Esophagus squamous epithelium (tissue), 5 donors: ENCODE measurements at places on chromosomes 7 and 10.

DNA sequence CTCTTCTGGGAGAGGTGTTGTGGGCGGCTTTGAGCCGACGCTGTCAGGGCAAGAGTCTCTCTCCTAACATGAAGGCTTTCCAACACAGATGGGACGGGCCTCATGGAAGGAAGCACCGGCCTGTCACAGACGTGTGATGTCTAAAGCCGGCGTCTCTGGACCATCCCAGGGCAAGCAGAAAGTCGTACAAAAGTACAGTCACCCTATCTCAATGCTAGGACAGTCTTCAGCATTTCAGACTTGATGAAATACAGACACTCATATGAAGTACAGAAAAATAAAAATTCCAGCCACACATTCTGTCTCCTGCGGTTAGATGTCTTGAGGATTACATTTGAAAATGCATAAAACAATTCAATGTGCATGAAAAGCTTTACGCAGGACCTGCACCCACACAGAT lies 30.6 kb downstream of the CYP2W1 start:
- DNase-seq: no peak

DNA sequence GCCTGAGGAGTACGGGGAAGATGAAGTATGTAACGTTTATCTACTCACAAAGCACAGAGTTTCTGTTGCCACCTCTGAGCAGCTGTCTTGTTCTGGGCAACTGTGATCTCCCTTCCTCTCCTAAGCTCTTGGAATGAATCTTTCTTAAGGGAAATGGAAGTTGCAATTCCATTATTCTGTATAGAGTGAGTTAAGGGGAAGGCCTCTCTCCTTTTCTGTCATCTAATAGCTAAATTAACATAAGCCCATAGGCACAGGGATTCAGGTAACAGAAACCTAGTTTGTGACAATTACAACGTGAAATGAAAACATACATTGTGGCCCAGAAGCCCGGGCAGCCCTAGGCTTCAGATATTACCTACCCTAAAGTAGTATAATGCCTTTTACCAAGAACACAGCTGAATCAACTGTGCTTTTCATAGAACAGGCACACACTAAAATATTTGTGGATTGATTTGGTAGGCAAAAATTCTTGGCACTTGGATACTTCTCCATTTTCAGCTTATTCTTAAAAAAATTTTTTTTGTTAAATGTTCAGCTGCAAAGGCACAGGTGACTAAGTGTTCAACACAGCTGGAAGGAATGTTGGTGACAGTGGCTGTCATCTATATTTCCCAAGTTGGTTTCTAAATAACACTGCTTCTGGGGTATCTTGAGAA lies 3.8 kb upstream of the PDCD4 start:
- no peak for DNase-seq

GRCh38 chr10:6040205-6040604 lies 22.0 kb downstream of the IL2RA start:
- no peak for DNase-seq

DNA sequence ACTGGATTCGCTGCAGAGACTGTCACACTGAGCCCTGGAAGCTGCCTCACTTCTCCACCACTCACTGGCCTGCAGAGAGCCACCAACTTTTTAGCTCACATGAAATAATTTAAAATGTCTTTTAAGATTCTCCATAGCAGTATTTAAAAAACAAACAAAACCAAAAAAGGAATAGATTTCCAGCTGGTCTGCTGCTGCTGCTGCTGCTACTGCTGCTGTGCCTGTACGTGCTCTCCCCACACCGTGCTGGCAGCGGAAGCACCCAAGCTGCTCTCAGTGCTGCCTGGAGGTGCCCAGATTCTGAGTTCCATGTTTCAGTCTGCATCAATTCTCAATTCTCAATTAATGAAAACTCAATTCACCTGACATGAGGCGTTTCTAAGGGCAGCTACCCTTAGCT lies 146.0 kb downstream of the USP6NL start:
- no peak for DNase-seq

DNA sequence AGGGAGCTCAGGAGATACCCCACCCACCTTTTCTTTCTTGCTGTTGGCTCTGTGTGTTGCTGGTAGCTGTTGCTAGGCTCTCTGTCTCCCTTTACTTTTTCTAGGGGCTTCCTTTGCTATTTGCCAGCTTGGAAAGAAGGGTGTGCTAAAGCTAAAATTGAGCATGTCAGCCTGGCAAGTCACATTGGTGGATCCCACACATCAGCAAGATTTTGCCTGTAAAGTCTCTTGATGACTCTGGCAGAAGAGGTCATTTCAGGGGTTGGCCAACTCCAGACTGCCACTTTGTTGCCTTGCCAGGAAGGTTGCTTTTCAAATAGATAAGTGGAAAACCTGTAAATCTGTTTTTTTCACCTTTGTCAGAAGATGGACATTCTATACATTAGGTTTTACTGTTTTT lies 9.9 kb downstream of the CCNY start:
- DNase-seq: no peak

GRCh38 chr7:92528958-92529264 lies 316 bp downstream of the RBM48 start:
- no peak for DNase-seq

- no peak for DNase-seq
These were observed 21.9 kb upstream of the ZNF488 start for GRCh38 chr10:47405857-47406547.

GRCh38 chr10:97279121-97279815 lies 13.2 kb downstream of the ARHGAP19 start:
- no peak for DNase-seq

GRCh38 chr7:74412056-74412455 lies 41.6 kb upstream of the GTF2IRD1 start:
- DNase-seq: no peak

GRCh38 chr7:156423876-156424275 lies 216.7 kb upstream of the RNF32 start:
- DNase-seq: no peak

DNA sequence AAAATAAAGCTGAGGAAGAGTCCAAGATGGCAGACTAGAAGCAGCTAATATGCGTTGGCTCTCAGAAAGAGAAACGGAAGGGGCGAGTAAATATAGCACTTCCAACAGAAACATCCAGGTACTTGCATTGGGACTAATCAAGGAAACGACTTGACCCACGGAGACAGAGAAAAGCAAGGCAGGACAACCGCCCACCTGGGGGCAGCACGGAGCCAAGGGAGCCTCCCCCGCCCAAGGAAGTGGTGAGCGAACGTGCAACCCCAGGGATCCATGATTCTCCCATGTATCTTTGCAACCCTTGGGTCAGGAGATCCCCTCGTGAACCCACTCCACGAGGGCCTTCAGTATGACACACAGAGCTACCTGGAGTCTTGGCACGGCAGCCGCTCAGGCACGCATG lies 45.4 kb upstream of the GRM3 start:
- DNase-seq: no peak

DNA sequence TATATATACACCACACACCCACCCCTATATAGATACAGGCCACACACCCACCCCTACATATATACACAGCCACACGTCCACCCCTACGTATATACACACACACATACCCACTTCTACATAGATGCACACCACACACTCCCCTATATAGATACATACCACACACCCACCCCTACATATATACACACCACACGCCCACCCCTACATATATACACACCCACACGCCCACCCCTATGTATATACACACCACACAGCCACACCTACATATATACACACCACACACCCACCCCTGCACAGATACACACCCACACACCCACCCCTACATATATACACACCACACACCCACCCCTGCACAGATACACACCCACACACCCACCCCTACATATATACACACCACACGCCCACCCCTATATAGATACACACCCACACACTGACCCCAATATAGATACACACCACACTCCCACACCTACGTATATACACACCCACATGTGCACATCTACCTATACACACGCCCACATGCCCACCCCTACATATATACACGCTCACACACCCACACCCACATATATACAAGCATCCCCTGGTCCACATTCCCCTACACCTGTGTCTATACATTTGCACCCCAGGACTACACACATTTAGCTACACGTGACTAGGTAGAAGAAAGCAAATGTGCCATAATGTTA lies 52.1 kb upstream of the UBE3C start:
- no peak for DNase-seq

DNA sequence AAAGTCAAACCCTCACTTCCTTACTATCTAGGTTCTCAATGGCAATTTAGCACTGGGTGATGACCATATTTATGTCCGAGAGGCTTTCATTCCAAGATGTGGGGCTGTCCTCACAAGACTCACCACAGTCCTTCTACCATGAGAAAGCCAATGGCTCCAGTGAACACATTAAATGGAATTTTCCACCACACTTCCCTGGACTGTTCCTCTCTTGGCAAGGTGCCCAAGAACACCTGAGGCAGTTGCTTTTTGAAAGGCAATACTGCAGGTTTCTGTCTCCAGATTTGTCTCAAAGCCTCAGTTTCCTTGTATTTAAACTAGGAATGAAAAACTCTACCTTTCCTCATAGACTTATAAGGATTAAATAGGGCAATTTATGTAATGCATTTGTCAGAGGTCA lies 24.2 kb downstream of the AFAP1L2 start:
- no peak for DNase-seq

DNA sequence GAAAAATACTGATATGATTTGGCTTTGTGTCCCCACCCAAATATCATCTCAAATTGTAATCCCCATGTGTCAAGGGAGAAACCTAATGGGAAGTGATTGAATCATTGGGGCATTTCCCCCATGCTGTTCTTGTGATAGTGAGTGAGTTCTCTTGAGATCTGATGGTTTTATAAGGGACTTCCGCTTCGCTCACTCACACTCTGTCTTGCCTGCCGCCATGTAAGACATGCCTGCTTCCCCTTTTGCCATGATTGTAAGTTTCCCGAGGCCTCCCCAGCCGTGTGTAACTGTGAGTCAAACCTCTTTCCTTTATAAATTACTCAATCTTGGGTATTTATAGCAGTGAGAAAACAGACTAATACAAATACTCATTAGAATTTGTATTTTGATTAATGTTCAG lies 5.1 kb upstream of the MRPS17 start:
- no peak for DNase-seq

- DNase-seq: no peak
These were observed 207.7 kb upstream of the ADCY1 start for GRCh38 chr7:45366475-45366874.

- no peak for DNase-seq
These were observed 348.8 kb upstream of the C7orf33 start for GRCh38 chr7:148241700-148242293.
